ENCODE measurements at places on chromosomes 6 and 20.

DNA sequence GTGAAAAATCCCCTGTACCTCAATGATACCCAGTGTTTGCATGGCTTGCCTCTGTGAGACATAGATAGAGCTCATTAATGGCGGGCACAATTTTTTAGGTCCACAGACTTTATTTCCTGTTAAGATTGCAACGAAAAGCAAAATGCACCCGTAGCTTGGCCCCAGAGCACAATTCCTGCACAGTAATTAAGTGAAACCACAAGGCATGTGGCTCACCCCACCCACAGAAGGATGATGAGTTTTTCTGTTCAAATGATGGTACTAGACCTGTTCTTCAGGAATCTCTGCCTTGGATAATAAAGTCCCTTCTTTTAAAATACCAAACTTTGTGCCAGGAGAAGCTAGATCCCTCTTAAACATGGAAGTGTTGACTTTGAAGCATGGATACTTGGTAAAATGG, 738.1 kb downstream of the QKI start:
- no peak for DNase-seq

DNA sequence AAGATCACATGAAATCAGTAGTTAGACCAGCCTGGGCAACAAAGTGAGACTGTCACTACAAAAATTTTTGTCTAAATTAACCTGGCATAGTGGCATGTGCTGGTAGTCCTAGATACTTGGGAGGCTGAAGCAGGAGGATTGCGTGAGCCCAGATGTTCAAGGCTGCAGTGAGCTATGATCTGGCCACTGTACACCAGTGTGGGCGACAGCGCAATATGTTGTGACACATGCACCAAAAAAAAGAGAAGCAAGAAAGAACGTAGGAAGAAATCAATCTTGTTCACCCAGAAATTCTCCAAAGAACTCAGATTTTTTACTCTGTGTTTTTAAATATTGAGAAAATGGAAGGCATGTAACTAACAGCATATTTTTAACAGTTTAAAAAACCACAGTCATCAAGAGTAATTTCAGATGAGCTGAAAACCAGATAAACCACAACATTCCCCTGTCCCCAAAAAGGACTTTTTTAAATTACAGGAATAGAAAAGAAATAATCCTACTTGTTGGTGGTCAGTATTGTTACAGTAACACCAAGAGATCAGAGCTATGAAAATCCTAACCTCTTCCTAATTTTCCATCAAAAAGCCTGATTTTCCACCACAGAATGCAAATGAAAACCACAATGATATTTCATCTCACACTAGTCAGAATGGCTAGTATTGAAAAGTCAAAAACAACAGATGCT, 240.2 kb downstream of the KHDC1L start:
- no peak for DNase-seq

DNA sequence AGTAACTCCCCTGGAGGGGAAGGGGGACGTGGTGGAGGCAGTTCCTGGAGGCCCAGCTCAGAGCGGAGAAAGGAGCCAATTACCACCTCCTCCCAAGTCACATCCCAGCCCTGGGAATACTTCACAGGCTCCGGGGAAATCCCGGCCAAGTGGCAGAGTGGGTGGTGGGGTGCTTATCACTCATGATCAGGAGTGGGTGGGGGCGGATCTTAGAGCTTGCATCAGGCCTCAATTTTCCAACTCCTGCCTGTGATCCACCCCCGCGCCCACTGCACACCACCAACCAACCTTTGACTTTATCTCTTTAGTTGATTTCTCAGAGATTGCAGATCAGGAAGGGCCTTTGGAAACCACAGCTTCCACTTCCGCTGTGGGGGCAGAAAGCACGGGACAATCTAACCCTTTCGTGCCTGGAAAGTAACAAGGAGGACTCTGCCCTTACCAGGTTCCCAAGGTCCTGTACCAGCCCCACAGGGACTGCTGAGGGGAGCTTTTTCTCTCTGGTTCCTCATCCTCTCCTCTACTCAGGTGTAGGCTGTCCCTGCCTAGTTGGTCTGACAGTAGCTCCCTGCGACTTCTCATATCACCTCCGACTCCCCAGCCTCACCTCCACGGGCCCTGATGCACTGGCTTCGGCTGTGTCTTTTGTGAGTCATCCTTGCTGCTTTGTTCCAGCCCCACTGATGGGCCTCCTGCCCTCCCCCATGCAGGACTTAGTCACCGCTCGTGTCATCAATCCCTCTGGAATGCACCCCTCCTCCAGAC, 24.9 kb upstream of the IER3 start:
- DNase-seq: peak; percentile 68

- DNase-seq: peak; percentile 27
Measured at GRCh38 chr6:6724539-6725467, 136.3 kb downstream of the LY86 start.

DNA sequence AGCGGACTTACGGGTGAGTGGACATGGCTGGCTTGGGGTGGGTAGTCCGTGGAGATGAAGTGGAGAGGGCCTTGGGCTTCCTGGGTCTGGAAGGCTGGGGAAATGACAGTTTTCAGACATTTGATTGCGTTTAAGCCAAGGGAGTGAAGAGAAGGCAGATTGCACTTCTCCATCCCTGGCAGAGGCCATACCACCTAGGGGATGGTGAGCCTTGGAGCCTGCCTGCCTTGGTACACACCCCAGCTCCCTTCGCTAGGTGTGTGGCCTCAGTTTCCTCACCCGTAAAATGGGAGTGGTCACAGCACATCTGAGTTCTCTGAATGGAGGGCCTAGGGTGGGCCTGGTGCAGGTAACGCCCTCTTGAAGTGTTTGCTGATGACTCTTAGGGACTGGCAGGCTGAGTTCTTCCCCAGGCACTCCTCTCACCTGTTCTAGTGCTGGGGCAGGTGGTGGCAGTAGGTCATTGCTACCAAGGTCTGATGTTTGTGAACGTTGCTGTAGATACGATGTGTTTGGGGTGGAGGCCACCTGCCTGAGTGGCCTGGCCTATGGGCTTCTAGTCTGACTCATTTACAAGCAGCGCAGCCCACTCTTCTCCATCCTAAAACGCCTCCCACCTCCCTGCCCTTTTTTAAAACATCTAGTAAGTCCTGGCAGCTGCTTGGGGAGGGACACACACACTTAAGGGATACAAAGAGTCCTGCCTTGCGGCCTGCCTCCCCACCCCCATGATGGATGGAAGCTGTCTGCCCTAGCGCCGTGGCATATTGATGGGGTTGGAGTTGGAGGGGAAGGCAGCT, 2.3 kb downstream of the RBM38 start:
- DNase-seq: no peak

- no peak for DNase-seq
Measured at GRCh38 chr6:166446146-166446545, 63.4 kb upstream of the MPC1 start.

DNA sequence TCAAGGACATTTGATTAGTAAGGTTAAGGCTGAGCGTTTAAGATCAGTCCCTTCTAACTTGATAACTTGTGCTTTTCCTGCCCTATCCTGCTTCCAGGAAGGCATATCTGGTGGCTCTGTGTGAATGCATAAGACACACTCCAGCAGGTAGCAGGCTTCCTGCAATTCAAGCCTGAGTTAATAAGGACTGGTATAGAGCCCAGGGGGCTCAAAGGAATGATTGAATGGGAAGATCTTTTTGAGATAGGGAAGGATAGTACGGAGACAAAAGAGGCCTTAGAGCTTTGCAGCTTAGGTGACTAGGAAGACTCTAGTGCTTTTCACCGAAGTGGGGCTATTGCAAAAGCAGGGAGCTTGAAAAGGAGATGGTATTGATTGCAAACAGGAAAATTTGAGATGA, 307.1 kb downstream of the GRIK2 start:
- no peak for DNase-seq

DNA sequence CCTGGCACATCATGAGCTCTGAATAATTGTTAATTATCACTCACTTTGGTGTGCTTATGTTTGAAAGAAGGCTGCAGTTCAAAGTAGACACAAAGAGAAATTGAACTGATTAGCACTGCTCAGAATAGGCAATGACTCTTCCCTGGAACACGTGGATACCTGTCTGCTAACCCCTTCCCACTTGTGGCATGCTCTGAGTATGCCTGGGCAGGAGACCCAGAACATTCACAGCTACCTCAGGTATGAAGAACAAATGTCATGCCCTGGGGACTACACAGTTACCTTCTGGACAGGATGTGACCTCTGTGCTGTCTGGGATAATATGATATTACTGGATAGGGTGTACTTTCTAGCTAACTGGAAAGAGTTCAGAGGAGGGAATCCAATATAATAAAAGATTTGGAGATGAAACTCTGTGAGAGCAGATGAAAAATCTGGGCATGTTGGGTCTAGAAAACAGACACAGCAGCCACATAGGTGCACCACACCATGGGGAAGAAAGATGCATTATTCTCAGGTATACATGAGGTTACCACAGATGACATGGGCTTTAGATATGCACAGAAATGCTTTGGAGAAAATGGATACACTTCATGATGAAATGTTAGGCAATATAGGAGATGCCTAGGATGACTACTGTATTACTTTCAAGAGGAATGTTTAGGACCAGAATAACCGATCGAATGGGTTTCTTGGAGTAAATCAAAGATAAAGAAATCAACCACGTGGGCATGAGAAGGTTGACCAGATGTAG, 324.2 kb upstream of the PREP start:
- no peak for DNase-seq

All from CD4-positive, alpha-beta T cell treated with Interleukin-6 at 100 ng/mL for 8 hours (primary cell).